ENCODE measurements at places on chromosomes 7 and 10. TPM values are rescaled to one million over a fixed set of nuclear protein-coding genes. Genes with fewer than 3 reads are reported as not detected.

GRCh38 chr7:17939211-17939605, 1.1 kb downstream of the SNX13 start:
- peaks cover 2% of the 10 kb centered on the region for H3K36me3 ChIP-seq
- DNase-seq: no peak
- H3K4me3 ChIP-seq: peak overlapping the region; percentile 79
- H3K27ac ChIP-seq: peak overlapping the region; percentile 93

Gene AP3M1
- 29.7 TPM for polyA plus RNA-seq

- H3K27ac ChIP-seq: peak overlapping the region; percentile 58
- H3K4me3 ChIP-seq: peak overlapping the region; percentile 65
- H3K4me1 ChIP-seq: peaks cover 19% of the 10 kb centered on the region
- H3K27me3 ChIP-seq: no peaks in the 10 kb centered on the region
- peaks cover 37% of the 10 kb centered on the region for H3K36me3 ChIP-seq
These were observed 74.6 kb downstream of the CUL1 start for GRCh38 chr7:148773334-148773733.

Gene ZRANB1
- 6.6 TPM for polyA plus RNA-seq

Gene SLC26A3
- polyA plus RNA-seq: 0.26 TPM

DNA sequence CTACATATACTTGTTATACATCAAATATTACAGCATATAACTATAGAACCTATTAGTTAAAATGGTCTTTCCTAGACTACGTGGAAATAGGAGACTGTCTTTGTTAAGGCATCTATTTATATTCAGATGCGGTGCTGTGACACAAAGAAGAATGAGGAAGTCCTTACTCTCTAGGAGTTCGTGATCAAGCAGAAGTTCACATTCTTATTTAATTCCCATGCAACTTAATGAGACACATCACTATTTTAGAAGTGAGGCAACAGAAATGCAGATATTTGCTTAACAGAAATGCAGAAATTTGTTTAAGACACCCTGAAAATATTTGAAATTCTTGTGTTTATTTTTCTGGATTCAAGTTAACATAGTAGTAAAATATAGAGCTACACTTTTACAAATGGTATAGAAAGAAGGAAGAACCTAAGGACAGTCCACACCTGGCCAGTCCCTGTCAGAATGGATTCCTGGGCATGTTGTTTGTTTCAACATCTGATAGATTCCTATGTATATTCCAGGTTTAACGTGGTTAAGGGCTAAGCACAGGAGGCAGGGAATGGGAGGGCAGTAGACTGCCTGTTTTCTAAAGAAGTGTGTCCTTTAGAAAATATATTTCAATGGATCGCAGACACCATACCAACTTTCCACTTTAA, 70.6 kb upstream of the NXPH1 start:
- no peaks in the 10 kb centered on the region for H3K36me3 ChIP-seq
- no peak for DNase-seq
- no peak overlapping the region for H3K4me3 ChIP-seq
- peaks cover 18% of the 10 kb centered on the region for H3K27me3 ChIP-seq

- H3K4me1 ChIP-seq: no peaks in the 10 kb centered on the region
- no peak for DNase-seq
- H3K27me3 ChIP-seq: no peaks in the 10 kb centered on the region
These were observed 61.1 kb downstream of the KCNMA1 start for GRCh38 chr10:77576444-77577032.

- H3K4me1 ChIP-seq: no peaks in the 10 kb centered on the region
- H3K36me3 ChIP-seq: peaks cover 37% of the 10 kb centered on the region
- DNase-seq: no peak
- no peaks in the 10 kb centered on the region for H3K27me3 ChIP-seq
- no peak overlapping the region for H3K27ac ChIP-seq
- no peak overlapping the region for H3K4me3 ChIP-seq
These were observed 169.7 kb downstream of the ADK start for GRCh38 chr10:74320717-74321116.

DNA sequence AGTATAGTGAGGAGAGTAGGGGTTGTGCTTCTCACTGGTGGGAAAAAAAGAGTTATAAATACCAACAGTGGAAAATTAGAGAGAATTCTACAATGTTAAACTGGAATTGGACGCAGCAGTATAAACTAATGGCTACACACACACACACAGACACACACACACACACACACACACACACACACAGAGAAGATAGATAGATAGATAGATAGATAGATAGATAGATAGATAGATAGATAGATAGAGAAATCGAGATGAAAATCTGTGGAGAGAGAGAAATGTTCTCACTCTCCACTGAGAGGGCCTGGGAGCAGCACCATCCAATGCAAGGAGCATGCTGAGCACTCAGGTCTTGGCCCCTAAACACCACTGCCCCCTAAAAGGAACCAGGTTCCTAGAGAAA, 99.9 kb upstream of the LRRC4 start:
- H3K36me3 ChIP-seq: no peaks in the 10 kb centered on the region
- peaks cover 11% of the 10 kb centered on the region for H3K4me1 ChIP-seq
- H3K27me3 ChIP-seq: peaks cover 42% of the 10 kb centered on the region
- H3K4me3 ChIP-seq: no peak overlapping the region
- DNase-seq: no peak

- no peaks in the 10 kb centered on the region for H3K36me3 ChIP-seq
- peak; percentile 62 for DNase-seq
- no peaks in the 10 kb centered on the region for H3K27me3 ChIP-seq
- no peak overlapping the region for H3K4me3 ChIP-seq
- peaks cover 12% of the 10 kb centered on the region for H3K4me1 ChIP-seq
These were observed 69.0 kb upstream of the VOPP1 start for GRCh38 chr7:55641273-55641691.

- peaks cover 4% of the 10 kb centered on the region for H3K4me1 ChIP-seq
- H3K4me3 ChIP-seq: no peak overlapping the region
- peaks cover 39% of the 10 kb centered on the region for H3K36me3 ChIP-seq
- DNase-seq: no peak
- no peaks in the 10 kb centered on the region for H3K27me3 ChIP-seq
- no peak overlapping the region for H3K27ac ChIP-seq
These were observed 13.0 kb downstream of the ATAD1 start for GRCh38 chr10:87804939-87805569.

DNA sequence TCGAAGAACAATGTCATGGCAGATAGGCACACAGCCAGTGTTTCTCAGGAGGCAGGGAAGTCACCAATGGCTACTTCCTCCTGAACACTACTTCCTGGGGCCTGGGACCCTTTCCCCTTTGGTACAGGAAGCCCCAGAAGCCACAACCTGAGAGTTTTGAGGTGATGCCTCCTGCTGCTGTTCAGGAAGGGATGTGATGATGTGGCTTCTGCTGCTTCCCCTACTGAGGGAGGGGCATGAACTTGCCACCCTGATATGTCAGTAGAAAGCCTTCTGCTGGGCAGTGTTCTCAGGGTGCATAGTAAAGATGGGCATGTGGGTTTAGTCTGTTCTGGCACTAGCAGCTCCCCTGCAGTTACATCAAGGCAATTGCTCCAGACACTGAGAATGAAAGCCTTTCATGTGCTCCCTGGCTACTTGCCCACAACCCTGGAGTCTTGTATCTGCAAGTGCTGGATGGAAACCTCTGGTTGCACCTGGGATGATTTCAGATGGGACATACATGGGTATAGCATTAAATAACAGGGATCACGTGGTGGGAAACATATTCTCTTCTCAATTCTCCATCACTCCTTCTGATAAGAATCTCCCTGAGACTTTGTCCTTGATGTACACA, 69.3 kb downstream of the ADRA2A start:
- no peaks in the 10 kb centered on the region for H3K36me3 ChIP-seq
- no peak overlapping the region for H3K4me3 ChIP-seq
- peaks cover 8% of the 10 kb centered on the region for H3K27me3 ChIP-seq
- H3K27ac ChIP-seq: no peak overlapping the region
- peak; percentile 3 for DNase-seq
- H3K4me1 ChIP-seq: no peaks in the 10 kb centered on the region

GRCh38 chr10:100483876-100484666, 21.3 kb downstream of the WNT8B start:
- no peak overlapping the region for H3K27ac ChIP-seq
- no peak for DNase-seq
- H3K4me1 ChIP-seq: peaks cover 19% of the 10 kb centered on the region
- H3K27me3 ChIP-seq: peaks cover 16% of the 10 kb centered on the region
- no peak overlapping the region for H3K4me3 ChIP-seq

Measured in CD4-positive, CD25-positive, alpha-beta regulatory T cell (primary cell).